Stimulated activated CD8-positive, alpha-beta memory T cell treated with anti-CD3 and anti-CD28 coated beads, Interleukin-15, amount 100 ng/mL, for 24 hours (primary cell): ENCODE measurements at places on chromosomes 6 and 20.
A peak's percentile ranks its signal among the peaks of the same experiment; 100 is the strongest.

- DNase-seq = no peak
Observed at GRCh38 chr20:48826069-48826468, 1.7 kb downstream of the PREX1 start.

DNA sequence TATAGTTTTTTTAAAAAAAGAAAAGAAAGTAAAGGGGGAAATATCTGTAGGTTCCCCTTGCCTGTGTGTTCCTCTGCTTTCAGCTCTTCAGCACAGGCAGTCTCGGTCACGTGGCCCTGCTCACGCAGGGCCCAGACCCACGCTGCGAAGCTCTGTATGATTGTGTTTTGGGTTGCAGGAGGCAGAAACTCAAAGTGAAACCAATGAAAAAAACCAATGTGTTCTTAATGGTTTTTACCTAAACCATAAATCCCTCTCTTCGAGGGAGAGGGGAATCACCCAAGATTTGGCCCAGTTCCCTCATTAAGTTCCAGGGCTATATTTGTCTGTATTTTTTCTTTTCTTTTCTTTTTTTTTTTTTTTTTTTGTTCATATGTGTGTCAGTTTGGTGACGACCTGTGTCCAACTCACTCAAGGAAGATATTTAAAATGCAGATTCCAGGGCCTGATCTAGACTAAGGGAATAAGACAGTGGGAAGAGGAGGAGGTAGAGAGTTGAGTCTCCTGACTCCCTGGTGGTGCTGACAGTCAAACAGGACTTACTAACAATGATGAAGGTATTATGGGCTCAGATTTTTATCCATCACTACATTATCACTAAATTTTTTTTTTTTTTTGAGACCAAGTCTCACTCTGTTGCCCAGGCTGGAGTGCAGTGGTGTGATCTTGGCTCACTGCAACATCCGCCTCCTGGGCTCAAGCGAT is 33.8 kb upstream of the RREB1 start:
- DNase-seq = no peak

DNA sequence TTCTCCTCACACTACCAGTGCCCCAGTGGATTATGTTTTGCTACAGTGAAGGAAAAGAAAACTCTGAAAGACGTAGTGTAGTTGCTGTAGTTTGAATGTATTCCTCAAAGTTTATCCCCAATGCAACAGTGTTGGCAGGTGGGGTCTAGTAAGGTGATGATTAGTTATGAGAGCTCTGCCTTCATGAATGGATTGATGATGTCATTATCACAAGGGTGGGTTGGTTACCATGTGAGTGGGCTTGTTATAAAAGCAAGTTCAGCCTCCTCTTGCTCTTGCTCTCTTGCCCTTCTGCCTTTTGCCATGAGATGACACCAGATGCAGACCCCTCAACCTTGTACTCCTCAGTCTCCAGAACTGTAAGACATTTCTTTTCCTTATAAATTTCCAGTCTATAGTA is 244.7 kb upstream of the RSPO3 start:
- DNase-seq = no peak

- no peak for DNase-seq
Observed at GRCh38 chr6:128516514-128516898, 3.9 kb downstream of the PTPRK start.

DNA sequence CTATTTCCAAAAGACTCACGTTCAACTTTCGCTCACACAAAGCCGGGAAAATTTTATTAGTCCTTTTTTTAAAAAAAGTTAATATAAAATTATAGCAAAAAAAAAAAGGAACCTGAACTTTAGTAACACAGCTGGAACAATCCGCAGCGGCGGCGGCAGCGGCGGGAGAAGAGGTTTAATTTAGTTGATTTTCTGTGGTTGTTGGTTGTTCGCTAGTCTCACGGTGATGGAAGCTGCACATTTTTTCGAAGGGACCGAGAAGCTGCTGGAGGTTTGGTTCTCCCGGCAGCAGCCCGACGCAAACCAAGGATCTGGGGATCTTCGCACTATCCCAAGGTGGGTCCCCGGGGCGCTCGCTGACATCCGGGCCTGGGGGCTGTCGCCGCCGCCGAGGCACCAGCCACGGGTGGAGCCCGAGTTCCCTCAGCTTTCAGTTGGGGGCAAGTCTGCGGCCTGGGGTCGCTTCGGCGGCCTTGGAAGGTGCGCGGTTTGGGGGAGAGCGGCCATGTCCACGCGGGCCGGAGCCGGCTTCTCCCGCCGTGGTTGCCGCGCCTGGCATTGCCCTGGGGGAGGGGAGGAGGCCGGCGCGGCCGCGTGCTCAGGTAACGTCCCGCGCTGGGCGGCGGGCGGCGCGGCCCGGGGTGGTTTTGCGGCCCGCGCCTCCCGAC is 429 bp downstream of the AMD1 start:
- DNase-seq = peak; percentile 20

DNA sequence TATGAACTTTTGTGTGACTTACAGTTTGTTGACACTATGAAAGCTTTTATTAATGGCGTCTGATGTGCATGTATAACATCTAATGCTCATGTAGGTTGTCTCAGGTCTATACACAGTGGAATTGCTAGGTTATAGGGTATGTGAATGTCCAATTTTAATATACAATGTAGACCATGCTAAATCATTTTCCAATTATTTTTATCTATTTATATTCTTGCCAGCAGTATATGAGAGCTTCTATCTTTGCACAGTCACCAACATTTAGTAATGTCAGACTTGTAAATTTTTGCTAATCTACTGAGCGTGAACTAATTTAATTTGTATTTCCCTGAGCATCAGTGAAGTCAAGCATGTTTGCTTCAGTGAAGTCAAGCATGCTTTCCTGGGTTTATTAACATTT is 64.4 kb downstream of the TPD52L1 start:
- DNase-seq = no peak

DNA sequence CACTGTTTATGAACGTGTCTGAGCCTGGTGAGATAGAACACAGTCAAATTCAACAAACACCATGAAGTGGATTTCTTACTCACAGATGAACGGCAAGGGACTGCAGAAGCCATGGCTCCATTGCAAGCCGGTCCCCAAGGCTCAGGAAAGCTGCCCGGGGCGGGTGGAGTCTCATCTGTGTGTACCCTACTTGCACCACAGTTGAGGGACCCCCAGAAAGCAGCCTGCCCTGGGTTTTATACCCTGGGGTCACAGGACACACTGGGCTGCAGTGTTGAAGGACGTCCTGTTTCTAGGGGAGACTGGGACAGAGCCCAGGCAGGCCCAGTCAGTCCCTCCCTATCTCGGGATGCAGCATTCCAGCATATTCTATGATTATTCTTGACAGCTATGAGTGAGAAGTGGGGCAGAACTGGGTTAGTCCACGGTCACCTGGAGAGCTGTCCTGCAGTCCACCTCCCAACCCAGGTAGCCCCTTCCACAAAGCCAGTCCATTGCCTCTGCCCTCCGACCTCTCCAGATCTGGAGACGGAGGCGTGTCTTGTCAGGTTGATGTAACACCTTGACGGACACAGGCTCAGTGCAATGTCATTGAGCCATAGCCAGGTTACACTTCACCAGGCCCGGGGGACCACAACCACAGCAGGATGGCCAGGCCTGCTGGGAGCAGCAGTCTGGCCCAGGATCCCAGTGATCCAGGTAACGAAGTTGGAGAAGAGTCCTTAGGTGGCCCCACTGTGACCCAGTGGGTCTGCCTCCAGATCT is 35.5 kb downstream of the WRNIP1 start:
- DNase-seq = no peak

- no peak for DNase-seq
Observed at GRCh38 chr6:145559836-145560235, 175.5 kb downstream of the EPM2A start.

- DNase-seq = no peak
Observed at GRCh38 chr6:91075244-91075976, 488.5 kb upstream of the MAP3K7 start.

DNA sequence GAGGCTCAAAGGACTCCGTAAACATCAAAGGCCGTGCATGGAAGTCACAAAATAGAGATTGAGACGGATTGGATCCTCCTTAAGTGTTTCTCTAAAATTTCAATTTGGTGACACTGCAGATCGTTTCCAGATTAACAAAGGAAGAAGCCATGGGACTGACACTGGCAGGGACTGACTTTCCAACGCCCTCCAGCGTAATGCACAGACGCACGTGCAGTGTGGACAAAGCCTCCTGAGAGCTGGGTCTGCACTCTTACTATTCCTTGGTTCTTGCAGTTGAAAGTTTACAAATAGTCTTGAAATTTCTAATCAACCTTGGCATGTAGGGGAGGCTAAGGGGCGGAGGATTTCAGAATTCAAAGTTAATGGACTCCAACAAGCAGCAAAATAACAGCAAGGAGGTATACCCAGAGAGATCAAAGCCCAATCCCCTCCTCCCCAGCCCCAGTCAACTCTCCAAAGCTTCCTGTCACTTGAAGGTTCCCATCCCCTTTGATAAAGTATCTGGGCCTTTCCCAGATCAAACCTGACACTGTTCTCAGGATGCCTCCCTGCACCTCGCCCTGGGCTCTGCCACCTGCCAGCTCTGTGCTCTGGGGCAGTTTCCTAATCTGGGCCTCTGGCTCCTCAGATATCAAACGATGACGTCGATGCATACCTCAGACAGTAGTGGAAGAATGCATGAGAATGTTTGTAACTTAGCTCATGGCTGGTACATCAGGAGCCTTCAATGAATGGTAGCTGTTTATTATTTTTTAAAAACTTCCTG is 106.5 kb upstream of the TRAF3IP2 start:
- no peak for DNase-seq

DNA sequence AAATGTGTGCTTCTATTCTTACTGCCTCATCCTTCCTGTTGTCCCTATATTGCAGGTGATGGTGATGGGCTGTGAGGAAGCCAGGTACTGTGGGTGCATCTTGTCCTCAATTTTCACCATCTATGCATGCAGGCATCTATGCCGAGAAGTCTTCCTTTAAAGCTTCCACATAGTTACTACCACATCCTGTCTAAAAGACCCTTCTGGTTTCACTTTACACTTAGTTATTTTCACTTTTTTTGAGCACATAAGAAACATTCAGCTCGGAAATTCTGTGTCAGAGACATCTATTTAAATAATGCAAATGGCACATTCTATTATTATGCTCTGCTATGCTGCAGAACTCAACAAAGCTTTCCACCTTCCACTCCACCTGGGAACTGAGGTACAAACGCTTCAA is 28.2 kb upstream of the FABP7 start:
- no peak for DNase-seq

DNA sequence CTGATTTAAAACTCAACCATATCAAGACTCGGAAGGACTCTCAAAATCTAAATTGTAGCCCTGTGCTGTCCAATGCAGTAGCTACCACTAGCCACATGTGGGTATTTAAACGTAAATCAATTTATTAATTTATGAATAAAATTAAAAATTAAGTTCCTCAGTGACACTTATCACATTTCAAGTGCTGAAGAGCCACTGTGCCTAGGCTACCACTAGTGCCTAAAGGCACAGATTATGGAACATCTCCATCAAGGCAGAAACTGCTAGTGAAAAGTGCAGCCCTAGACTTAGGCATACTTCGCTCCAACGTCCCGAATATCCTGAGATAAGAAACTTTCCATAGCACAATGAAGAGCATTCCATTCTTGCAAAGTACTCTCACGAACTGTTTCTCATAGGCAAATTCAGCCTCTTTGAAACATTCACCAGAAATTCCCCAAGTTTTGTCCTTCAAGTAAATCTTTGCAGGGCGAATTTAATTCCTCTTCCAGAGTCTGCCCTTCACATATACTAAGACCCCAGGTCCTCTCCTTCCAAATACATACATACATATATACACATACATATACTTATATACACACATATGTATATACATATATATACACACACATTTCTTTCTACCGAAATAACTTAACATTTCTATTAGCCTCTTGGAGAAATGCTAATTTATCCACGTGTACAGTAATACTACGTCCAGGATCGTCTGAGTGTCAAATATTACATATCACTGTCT is 1.3 kb downstream of the SUPT3H start:
- DNase-seq = no peak

DNA sequence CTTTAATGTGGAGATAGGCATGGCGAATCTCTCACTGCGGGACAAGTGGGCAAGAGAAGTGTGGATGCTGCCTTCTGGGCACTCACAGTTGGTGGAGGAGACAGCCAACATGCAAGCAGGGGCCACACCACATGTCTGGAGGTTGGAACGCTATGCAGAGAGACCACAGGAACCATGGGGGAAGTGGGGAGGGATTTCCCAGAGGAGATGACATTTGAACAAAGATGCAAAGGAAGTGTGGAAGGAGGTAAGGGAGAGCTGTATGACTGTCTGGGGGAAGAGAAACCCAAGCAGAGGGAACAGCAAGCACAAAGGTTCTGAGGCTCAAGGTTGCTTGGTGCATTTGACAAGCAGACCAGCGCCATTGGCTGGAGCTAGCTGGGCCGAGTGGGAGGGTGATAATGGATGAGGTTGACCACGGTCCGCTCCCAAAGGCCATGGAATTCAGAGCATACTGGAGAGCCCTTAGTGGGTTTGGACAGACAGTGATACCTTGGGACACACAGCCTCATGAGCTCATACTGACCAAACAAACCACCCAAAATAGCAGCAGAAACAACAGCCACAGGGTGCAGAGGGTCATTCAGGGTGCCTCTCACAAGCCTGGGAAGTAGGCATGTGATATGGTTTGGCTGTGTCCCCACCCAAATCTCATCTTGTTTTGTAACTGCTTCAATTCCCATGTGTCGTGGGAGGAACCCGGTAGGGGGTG is 7.6 kb upstream of the FAM110A start:
- DNase-seq = no peak

DNA sequence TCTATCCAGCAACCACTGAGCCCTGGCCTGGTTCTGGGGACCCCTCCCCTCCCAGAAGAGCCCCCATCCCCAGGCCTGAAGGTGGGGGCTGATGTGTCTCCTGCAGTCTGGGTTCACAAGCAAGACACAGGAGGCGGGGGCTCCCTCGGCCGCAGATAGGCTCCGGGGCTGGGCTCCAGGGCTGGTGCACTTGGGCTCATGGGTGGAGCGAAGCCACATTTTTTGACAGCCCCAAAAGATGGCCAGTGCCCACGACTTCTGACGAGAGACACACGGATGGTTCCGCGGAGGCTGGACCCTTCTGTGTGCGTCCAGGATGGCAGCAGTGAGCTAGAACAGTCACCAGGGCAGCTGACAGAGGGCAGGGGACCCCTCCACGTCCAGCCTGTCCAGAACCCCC is 57.1 kb upstream of the GATA5 start:
- no peak for DNase-seq

DNA sequence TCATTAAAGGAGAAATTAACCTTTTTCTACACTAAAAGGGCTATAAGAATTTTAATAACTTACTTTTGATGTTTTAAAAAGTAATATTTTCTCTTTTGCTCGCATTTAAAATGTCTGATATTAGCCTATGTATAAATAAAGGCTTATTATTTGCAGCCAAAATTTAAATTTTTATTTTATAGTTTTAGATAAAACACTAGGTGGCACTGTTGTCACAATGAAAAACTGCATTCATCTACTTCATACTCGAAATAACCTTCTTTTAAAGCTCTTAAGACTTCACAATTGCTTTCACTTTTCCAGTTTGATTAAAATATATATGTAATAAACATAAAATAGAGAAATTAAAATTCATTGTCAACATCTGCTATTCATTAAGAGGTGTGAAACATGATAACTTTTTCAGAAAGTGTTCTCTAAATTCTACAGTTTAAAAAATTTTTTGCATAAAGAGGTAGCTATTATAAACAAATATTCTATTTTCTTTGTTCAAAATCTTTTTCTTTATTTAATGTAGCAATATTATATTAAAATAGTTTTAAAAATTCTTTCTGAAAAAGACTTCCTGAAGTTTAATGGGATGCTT is 78.8 kb upstream of the DEFB112 start:
- no peak for DNase-seq

GRCh38 chr6:170022291-170022722 is 268.6 kb downstream of the DLL1 start:
- DNase-seq = no peak

- DNase-seq = no peak
Observed at GRCh38 chr6:9977411-9977810, 437.5 kb downstream of the TFAP2A start.
